ENCODE measurements at places on chromosomes 7 and 10.
A peak's percentile ranks its signal among the peaks of the same experiment; 100 is the strongest.

GRCh38 chr10:109934958-109935793 is 11.9 kb upstream of the XPNPEP1 start:
- DNase-seq, result no peak

DNA sequence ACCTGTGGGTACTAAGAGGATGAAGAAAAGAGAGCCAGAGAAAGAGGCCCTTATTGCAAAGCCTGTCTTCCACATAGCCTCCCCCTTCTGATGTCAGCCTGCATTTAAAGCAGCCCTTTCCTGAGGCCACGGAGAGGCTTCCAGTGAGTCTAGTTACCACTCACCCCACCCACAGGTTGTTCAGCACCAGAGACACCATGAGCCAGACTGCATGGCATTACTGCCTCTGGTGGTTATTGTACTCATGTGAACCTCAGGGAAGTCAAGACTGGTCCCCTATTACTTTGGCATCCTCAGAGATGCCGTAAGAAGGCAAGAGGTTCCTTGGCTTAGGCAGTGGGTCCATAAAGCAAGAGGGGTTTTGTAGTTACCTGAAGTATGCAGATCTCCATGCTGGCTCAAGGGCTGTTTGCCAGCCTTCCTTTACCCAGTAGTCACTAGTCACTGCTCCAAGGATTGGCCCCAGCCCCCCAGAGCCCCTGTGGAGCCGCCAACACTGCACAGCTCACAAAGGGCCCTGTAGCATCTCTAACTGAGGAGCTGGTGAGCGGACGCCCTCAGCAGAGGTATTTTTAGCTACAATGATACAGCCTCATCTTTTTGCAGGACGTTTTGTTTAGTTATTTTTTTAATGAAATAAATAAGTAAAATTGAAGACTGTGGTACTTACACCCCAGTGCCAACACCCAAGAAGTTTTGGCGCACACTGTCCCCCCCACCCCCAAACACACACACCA is 20.7 kb downstream of the LRRC4 start:
- DNase-seq, result no peak

- DNase-seq, result peak; percentile 74
Observed at GRCh38 chr10:79196470-79197461, 128.0 kb downstream of the ZMIZ1 start.

- DNase-seq, result no peak
Observed at GRCh38 chr10:127612-128432, 7.4 kb upstream of the ZMYND11 start.

Data from kidney tubule cell (primary cell).